ENCODE measurements at places on chromosomes 12 and 14.

DNA sequence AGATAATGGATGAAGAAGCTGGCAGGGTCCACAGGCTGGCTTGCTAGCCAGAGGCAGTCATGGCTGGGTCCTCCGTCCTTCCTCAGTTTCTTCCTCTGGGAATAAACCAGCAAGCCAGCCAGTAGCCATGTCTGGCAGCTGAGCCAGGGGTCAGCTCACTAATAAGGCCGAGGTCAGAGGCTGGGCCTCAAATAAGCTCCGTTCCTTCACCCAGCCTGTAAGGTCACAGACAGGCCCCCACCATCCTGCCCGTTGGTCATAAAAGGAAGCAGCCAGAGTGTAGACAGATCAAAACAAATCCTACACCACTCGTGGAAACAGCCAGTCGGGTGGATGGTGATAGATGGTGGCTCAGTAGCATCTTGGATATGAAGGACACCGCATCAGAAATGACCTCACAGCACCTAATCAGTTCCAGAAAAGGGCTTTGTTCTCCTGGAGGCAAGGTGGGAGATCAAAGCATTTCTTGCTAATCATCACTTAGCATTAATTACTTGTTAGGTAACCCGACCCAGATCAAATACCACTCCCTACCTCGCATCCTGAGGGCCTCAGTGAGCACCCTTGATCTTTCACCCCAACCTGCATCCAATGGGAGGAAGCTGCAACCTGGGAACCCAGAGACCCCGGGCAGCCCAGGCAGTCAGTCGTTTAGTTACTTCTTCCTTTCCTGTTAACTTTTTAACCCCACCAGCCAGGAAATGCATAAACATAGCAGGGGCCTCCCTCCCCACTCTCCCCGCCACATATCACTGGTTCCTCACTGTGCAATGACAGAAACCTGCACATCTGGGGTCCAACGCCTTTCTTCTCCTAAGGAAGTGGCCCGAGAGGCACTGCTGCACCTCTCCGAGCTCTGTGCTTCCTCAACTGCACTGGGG, 90.2 kb downstream of the KDM2B start:
- peak; percentile 55 for DNase-seq

- no peak for DNase-seq
Observed at GRCh38 chr12:115049614-115050013, 365.6 kb upstream of the TBX3 start.

DNA sequence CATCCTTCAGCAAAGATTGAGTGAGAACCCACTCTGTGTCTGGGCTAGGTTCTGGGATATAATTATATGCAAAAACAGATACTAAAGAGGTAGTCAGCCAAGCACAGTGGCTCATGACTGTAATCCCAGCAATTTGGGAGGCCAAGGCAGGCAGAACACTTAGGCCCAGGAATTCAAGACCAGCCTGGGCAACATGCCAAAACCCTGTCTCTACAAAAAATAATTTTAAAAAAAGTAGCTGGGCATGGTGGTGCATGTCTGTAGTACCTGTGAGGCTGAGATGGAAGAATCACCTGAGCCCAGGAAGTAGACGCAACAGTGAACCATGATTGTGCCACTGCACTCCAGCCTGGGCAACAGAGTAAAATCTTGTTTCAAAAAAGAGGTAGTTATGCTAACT, 237.5 kb upstream of the HMGA2 start:
- no peak for DNase-seq

GRCh38 chr12:27822076-27822712, 42.2 kb upstream of the MANSC4 start:
- DNase-seq: no peak

GRCh38 chr12:107843351-107844311, 69.1 kb downstream of the ASCL4 start:
- peak; percentile 58 for DNase-seq

- no peak for DNase-seq
Observed at GRCh38 chr12:117063162-117063911, 35.9 kb downstream of the TESC start.
